NCI-H2171 (cell line): ENCODE measurements at places on chromosomes 3 and 15.

DNA sequence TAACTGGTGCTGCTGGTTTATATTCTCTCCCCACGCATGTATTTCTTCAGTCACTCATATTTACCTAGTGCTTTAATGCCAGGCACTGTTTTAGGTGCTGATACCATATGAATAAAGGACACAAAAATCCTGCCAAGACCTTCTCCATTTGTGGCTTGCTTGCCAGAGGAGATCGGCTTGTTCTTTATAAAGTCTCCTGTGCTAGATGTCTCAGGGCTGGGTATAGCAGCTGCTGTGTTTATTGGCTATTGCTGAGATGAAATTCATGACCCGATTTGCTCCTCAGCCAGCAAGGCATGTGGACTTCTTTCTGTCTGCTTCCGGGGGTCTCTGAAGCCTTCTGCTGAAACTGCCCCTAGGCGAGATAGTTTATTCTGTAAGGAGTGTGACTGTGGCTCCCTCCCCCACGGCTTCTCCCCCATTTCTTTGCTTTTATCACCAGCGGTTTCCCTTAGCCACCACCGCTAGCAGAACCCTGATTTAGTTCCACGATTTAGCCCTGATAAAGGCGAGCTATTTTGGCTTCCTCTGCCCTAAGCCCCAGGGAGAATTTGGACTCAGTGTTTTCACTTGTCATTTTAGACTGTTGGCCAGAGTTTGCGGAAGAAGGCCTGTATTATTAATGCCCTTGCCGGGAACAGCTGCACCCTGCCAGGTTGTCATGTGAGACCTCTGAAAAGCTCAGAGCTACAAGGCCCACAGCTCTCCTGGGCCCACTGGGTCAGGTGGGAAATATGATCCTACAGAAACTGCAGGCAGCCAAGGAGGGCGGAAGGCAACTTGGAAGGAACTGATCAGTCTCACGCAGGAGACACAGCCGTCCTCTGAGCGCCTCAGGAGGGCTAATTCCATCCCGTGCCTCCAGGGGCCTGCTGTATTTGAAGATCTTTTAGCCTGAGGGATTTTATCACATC, 46.8 kb downstream of the ST6GAL1 start:
- DNase-seq, result peak; percentile 72

GRCh38 chr3:21859124-21860081, 108.4 kb upstream of the ZNF385D start:
- no peak for DNase-seq

- DNase-seq, result no peak
Measured at GRCh38 chr15:32663671-32664070, 22.2 kb downstream of the SCG5 start.

DNA sequence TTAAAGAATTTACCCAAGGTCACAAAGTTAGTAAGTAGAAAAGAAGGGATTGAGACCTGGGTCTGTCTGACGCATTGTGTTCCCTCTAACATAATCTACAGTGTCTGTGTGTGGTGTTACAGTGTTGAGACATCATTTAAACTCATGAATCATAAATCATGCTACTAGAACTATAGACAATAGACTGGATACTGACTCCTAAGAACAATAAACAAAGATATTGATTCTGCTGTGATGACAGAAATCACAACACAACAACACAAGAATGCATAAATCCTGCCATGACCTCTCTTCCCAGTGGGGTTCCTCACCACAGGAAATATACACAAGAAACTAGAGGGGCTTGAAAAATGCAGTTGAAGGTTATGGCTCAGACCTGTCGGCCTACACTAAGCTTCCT, 44.3 kb downstream of the TRIM69 start:
- no peak for DNase-seq

DNA sequence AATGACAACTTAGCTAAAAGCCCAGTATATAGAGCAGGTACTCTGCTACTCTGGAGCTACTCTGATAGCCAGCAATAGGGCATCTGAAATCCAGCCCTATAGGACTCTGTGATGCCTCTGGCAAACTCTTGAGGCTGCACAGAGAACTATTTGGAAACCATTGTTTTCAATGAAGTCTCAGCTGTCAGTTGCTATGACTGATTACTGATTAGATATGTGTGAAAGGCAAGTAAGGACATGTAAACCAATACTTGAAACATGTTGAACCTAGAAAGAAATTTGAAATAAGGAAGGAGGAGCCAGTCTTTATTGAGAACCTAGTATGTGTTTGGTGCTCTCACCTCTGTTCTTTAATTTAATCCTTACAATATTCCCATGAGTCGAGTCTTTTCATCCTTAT, 40.2 kb upstream of the CRTC3 start:
- no peak for DNase-seq

- no peak for DNase-seq
Measured at GRCh38 chr3:182902236-182902635, 78.1 kb downstream of the DCUN1D1 start.

DNA sequence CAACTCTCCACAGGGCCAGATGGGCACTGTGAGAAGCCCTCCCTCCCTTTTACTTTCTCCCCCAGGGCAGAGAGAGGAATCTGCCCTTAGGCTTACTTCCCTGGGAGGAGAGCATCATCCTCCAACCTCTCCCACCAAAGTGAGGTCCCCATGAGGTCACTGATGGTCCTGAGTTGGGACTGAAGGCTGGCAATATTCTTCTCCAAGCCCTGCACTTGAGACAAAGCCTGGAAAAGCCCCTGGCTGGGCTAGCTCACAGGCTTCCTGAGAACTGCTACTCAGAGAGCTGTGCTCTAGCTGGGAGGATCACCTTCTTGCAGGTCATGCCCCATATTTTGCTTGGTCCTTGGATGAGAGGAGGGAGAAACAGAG, 110.0 kb upstream of the MEF2A start:
- no peak for DNase-seq

GRCh38 chr15:70799667-70800450, 36.5 kb upstream of the UACA start:
- DNase-seq, result no peak
